ENCODE measurements at places on chromosomes 5 and 9.

GRCh38 chr9:12874395-12874794 lies 99.6 kb downstream of the LURAP1L start:
- no peak for DNase-seq

DNA sequence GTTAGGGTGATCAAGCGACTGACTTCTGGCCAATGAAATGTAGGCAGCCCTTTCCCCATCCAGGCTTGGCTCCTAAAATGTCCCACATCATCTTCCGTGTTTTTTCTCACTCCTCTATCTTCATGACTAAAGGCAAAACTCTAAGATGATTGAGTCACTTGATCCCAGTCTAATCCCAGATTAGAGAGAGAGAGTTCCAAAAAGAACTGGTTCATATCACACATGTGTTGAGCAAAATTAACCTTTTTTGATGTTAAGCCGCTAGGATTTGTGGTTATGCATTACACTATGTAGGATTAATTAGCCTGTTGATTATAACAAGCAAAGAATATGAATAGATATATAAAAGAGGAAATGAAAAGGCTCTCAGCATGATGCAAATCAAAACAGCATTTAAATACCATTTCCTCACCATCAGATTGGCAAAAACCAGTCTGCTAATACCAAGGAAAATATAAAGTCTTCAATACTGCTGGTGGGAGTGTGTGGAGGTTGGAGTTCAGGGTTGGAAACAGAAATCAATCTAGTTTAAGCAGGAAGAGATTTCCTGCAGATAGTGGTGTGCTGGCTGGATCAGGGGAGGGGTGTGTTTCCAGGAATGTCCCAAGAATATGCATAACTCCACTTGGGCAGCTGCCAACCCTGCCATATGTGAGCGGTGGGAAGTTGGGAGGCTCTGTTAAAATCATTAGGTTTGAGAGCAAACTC lies 187.6 kb upstream of the S1PR3 start:
- peak; percentile 61 for DNase-seq

- no peak for DNase-seq
Measured at GRCh38 chr5:155529362-155529761, 515.8 kb downstream of the KIF4B start.

- no peak for DNase-seq
Measured at GRCh38 chr5:141510850-141511601, 22.1 kb downstream of the PCDHGC5 start.

GRCh38 chr5:176611435-176611834 lies 1.5 kb upstream of the GPRIN1 start:
- DNase-seq = peak; percentile 78

- DNase-seq = no peak
Measured at GRCh38 chr9:132634327-132634726, 35.5 kb downstream of the DDX31 start.

GRCh38 chr5:133273661-133274596 lies 222.1 kb downstream of the HSPA4 start:
- peak; percentile 50 for DNase-seq

GRCh38 chr9:138022756-138023393 lies 145.3 kb downstream of the CACNA1B start:
- no peak for DNase-seq

- no peak for DNase-seq
Measured at GRCh38 chr5:58453306-58453705, 6.6 kb downstream of the PLK2 start.

GRCh38 chr5:138636398-138636944 lies 61.3 kb upstream of the HSPA9 start:
- DNase-seq = no peak

DNA sequence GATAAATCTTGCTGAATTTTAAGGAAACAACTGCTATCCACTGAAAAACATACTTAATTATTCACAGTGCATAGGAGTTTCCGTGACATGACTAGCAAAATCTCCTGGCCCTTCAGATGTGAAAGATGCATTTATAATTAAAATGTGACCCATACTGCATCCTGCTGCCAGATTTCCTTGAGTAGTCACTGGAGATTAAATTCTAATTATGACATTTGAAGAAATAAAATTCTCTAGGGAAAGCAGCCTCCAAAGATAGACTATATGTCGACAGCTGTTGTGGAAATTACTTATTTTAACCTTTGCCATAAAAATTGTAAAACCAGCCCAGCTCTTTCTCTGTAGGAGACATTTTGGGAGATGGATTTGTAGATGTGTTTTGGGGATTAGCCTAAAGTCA lies 193.6 kb upstream of the SMC2 start:
- DNase-seq = no peak

DNA sequence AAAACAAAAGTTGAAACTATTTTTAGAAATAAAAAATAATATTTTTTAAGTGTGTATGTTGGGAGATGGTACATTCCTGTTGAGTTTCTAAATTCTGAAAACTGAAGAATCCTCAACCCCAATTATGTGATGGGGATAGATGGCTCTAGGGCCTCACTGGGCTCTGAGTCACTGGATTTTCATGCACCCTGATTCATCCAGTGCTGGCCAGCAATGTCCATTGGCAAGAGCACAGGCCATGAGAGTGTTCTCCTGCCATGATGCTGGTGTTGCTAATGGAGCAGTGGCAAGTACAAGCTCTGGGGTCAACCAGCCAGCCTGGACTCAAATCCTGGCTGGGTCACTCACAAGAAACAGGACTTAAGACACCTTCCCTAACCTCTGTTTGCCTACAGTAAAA lies 23.3 kb downstream of the SMIM23 start:
- peak; percentile 74 for DNase-seq

DNA sequence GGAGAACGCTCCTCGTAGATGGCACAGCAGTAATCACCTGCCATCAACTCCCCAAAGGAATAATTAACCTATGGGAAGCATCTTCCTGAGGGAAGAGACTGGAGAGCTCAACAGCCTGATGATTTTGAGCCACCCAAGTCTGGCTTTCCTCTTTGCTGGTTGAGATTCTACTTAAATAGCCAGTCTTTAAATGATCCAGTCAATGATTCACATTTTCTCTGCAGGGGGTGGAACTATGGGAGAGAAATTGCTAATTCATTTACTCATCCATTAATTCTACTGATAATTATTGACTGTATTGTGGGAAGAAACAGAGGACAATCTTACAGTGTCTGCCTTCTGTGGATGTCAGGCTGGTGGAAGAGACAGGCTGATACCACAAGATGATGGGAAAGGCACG lies 355.0 kb upstream of the PANK3 start:
- DNase-seq = no peak

- no peak for DNase-seq
Measured at GRCh38 chr5:17694914-17695313, 60.7 kb downstream of the TAF11L14 start.

DNA sequence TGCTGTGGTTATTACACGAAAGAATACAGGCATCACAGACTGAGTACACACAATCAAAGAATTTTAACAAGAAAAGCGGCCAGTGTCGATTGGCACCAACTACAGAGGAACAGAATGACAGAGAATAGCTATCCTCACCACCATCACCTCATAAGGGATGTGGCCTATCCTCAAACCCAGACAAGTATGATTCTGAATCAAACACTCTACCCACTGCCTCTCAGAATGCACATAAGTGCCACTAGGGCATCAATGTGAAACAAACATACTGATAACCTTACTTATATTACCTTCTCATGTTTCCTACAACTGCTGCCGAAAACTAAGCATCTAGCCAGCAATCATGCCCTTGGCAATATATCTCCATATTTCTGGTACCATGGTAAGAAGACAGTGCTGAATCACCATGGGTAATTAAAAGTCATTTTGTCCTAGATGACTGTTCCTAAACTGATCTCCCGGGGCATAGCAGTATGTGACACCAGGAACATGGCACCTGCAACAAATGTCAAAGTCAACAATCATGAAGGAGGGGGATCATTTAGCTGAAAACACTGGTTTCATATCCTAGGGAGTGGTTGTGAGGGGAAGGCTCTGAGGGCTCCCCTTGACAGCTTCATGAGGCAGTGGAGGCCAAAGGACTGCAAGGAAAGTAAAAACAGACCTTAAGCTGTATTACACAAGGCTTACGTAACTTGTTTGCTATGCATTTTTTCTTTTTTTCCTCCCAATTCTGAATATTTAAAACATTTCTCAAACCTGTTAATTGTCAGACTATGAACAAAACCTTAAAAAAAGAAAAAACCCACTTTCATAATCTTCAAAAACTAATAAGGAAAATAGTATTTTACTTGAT lies 88.3 kb downstream of the LHFPL2 start:
- DNase-seq = no peak

GRCh38 chr9:20528253-20528652 lies 94.0 kb downstream of the MLLT3 start:
- DNase-seq = no peak

GRCh38 chr9:33227008-33227398 lies 13.0 kb upstream of the SPINK4 start:
- no peak for DNase-seq

GRCh38 chr5:111494355-111494999 lies 17.9 kb downstream of the STARD4 start:
- DNase-seq = no peak

GRCh38 chr9:114769624-114770023 lies 36.2 kb downstream of the TNFSF15 start:
- DNase-seq = no peak

- no peak for DNase-seq
Measured at GRCh38 chr9:9124616-9125015, 1325.0 kb upstream of the DMAC1 start.

- DNase-seq = peak; percentile 18
Measured at GRCh38 chr5:108148715-108149139, 233.2 kb downstream of the FBXL17 start.

- no peak for DNase-seq
Measured at GRCh38 chr5:77379558-77380061, 112.5 kb downstream of the WDR41 start.

DNA sequence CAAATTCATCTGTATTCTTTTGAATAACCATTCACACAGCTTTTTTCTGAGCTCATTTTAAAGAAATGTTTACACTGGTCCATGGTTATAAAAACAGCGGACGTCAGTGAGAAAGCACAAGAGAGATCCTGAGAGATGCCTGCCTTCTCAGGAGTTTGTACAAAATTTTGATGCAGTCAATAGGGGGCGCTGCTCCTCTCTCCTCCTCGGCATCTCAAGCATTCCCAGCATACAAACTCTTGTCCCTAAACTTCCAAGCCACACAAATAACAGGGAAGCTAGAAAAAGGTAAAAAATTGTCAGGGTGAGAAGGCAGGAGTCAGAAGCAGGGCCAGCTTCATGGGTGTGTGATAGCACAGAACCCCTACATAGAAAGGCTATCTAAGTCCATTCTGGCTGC lies 11.2 kb upstream of the CCDC152 start:
- peak; percentile 18 for DNase-seq

DNA sequence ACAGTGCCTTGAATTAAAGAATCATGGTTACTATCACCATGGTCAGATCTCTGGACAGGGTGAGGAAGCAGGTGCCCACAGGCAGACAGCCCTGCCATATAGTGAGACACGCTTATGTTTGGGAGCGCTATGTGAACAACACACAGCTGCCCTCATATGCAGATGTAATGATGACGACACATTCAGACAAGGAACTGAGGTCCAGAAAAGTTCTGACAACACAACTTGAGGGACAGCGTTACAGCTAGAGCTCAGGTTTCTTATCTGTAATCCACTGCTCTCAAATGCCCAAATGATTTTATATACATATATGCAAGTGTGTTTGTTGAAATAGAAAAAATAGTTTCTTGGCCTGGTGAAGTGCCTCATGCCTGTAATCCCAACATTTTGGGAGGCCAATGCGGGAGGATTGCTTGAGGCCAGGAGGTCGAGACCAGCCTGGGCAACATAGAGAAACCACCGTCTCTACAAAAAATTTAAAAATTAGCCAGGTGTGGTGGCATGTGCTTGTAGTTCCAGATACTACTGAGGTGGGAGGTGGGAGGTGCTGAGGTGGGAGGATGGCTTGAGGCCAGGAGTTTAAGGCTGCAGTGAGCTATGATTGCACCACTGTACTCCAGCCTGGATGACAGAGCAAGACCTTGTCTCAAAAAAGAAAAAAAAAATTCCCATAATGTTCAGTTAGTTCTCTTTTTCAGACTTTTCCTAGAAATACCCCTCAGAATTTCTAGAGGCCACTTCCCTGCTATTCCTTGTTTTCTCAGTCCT lies 423.2 kb downstream of the RAB3C start:
- DNase-seq = no peak
